Pancreas (tissue), 10 donors: ENCODE measurements at places on chromosomes 4 and X. TPM values are rescaled to one million over a fixed set of nuclear protein-coding genes. Genes with fewer than 3 reads are reported as not detected.
A peak's percentile ranks its signal among the peaks of the same experiment; 100 is the strongest.

DNA sequence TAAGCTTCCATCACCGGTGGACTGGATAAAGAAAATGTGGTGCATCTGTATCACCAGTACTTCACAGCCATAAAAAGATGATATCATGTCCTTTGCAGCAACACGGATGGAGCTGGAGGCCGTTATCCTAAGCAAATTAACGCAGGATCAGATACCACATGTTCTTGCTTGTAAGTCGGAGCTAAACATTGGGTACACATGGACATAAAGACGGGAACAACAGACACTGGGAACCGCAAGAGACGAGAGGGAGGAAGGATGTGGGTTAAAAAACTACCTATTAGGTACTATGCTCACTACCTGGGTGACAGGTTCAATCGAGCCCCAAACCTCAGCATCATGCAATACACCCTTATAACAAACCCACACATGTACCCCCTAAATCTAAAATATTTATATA is 16.3 kb upstream of the IDS start:
- DNase-seq = no peak

DNA sequence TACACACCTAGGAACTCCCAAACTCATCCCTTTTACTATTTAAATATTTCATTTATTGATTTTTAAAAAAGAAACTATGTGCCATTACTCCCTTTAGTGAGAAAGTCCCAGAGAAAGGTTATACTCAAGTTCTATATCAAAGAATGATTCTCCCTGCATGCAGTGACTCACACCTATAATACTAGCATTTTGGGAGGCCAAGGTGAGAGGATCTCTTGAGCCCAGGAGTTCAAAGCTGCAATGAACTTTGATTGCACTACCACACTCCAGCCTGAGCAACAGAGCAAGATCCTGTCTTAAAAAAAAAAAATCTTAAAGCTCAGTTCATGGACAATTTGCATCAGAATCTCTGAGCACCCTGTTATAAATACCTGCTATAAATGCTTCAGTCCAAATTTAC is 9.2 kb upstream of the RBPJ start:
- no peak for DNase-seq

DNA sequence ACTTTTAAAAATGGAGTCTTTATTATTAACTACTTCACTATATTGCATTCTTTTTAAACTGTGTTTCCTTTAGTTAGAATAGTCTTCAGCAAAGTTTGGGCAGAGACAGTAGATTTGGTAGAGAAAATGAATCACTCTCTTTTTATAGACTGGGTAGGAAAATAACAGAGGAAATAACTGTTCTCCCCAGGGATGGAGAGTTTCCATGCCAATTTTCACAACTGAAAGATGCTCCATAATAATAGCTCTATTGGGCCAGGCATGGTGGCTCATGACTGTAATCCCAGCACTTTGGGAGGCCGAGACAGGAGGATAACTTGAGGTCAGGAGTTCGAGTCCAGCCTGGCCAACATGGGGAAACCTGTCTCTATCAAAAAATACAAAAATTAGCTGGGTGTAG is 13.1 kb downstream of the HSD17B13 start:
- no peak for DNase-seq

The MMRN1 gene
- total RNA-seq = 4.6 TPM

The DCAF8L2 gene
- total RNA-seq = not detected

The AFF2 gene
- 0.41 TPM for total RNA-seq

The SATL1 gene
- total RNA-seq = not detected

- peak; percentile 37 for DNase-seq
These were observed 586 bp downstream of the HERC5 start for GRCh38 chr4:88457307-88458103.

GRCh38 chr4:81565142-81565870 is 93.6 kb upstream of the RASGEF1B start:
- peak; percentile 19 for DNase-seq

The MAGT1 gene
- total RNA-seq = 36.8 TPM
